ENCODE measurements at places on chromosomes 6 and 20.

DNA sequence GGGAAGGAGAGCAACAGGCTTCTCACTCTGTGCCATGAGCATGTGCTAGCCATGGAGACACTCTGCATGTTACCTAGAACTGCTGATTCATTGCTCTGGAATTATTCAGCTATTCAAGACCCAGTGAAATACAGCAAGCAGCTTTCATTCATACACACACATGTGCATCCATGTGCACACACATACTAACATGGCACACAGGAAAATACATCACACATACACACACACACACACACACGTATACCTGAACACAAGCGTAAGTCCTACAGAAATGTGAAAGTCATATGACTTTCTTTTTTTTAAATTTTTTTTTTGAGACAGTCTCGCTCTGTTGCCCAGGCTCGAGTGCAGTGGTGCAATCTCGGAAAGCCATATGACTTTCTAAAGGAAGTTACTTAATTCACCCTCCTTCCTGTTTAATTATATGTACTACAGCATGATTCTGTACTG lies 108.2 kb upstream of the NFATC2 start:
- DNase-seq = no peak

- DNase-seq = no peak
These were observed 790.1 kb downstream of the TENT5A start for GRCh38 chr6:80962382-80962781.

GRCh38 chr6:157221049-157221816 lies 102.1 kb downstream of the TMEM242 start:
- DNase-seq = peak; percentile 88

DNA sequence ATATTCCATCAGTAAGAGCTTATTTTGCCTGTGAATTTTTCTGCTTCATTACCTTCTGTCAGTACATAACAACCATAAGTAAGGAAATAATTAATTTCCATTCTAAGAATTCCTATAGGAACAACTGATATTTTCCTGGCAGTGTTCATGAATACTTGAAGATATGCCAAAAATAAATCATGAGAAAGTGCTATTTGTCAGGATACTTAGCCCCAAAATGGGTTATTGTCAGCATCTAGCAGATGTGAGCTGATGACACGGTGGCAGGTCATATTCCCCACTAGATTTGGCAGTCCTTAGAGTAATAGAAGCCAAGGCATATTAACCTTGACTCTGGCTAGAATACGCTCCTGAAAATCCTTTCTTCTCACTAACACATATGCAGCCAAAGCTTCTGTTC lies 43.2 kb upstream of the CRISP1 start:
- DNase-seq = no peak

GRCh38 chr6:86943819-86944407 lies 6.6 kb downstream of the HTR1E start:
- no peak for DNase-seq

- peak; percentile 55 for DNase-seq
These were observed 17.9 kb upstream of the CCDC170 start for GRCh38 chr6:151475653-151476523.

DNA sequence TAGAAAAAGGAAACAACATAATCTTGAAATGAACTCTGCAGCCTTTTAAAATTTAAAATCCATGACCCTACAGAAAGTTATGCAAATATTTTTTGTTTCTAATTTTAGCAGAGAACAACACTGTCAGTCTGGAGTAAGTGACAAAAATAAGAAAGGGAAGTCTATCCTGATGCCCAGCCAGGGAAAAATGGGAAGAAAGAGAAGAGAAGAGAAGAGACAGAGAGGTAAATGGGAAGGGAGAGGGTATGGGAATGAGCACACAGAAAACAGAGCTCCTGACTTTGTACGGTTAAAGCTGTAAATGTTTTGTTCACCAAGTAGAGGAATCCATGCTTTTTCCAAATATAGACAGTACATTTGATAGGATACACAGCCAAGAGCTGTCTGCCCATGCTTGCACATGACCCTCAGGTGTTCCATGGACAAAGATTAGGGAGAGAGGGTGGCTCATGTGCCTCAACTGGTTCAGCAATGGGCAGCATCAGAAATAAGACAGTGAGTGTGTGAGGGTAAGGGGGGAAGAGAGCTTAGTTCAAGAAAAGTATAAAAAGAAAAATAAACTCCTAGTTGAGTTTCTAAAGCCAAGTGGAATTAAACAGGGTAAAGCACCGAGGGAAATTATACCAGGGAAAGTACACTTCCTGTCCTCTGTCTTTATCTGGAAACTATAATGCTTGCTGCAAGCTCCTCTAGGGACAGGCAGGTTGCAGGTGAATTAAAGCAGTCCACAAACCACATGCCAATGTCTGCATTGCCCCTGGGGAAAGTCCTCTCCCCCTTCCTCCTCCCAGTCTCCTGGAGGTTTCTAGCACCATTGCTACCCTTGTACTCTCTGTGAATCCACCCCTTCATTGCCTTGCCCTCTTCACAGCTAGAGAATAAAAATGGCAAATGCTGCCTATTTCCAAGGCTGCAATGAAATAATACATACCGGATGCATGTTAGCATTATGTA lies 30.0 kb downstream of the MAP3K5 start:
- DNase-seq = no peak

- DNase-seq = peak; percentile 14
These were observed 159.3 kb upstream of the CENPW start for GRCh38 chr6:126180585-126180984.

DNA sequence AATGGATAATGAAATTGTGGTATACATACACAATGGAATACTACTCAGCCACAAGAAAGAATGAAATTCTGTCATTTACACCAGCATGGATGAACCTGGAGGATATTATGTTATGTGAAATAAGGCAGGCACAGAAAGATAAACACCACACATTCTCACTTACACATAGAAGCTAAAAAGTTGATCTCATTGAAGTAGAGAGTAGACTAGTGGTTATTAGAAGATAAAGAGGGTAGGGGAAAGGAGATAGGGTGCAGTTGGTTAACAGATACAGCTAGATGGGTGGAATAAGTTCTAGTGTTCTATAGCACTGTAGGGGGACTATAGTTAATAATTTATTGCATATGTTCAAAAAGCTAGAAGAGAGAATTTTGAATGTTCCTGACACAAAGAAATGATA lies 25.5 kb upstream of the LTV1 start:
- no peak for DNase-seq

- DNase-seq = no peak
These were observed 464.5 kb downstream of the MMUT start for GRCh38 chr6:48998574-48998973.

DNA sequence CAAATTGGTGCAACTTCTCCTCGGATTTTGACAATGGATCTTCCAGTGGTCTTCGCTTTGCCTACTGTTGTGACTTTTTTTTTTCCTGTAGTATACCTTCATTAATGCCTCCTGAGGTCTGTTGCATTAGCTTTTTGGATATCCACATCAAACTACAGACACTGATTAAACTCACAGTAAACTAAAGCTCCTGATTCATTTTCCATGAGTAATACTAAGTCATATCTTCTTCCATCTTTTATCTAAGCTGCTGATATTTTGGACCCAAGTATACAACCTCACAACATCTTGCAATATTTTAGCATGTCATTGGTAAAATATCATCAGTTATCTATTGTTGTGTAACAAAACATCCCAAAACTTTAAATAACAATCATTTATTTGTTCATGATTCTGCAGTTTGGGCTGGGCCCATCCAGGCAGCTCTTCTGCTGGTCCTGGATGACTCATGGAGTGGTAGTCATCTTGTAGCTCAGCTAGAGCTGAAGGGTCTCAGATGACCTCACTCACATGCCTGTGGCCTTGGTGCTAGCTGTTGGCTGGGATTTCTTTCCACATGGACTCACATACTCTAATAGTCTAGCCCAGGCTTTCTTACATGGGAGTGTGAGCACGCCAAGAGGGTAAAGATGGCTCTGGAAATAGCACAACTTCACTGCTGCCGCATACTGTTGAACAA lies 78.3 kb upstream of the SRSF6 start:
- no peak for DNase-seq

DNA sequence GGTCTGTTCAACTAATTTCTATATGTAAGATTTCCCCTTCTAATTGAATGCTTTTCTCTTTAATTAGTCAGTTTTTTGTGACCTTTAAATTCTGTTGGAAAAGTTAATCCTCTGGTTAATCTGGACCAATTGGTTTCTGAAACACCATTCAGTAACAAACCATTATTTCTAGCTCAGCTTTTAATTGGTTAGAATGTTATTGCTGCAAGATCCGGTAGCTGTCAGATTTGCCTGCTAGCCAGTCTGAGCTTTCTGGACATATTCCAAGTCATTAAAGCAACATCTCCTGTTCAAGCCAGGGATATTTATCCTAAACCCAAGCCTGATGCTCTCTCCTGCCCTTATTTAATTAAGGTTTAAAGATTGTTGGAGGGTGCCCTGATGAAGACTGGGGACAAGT lies 55.1 kb upstream of the FBXL4 start:
- DNase-seq = no peak

DNA sequence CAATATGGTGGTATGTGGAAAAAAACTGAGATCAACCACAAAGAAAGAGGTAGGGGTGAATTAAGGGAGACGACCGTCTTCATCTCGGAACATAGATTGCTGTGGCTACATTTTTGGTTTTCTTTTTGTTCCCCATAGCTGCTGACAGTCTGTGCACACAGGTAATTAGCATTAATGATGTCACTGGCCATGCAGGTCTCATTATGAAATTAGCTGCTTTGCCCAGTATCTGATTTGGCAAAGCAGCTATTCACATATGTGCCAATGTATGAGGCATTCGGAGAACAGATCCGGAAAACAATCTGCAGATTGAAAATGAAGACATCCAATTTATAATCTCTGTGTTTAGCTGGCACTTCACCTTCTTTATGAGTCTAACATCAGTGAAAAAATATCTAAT lies 13.1 kb downstream of the NOX3 start:
- DNase-seq = no peak

- no peak for DNase-seq
These were observed 51.7 kb upstream of the ATXN1 start for GRCh38 chr6:16812993-16813392.

- peak; percentile 78 for DNase-seq
These were observed at the start of gene SYNJ2 for GRCh38 chr6:157981395-157982101. TSS of gene SYNJ2 (plus strand) at chr6:157981863. CDS start at chr6:157981962, 99 bp downstream.

- DNase-seq = peak; percentile 37
These were observed 37.4 kb downstream of the ANGPT4 start for GRCh38 chr20:878511-879307.

- DNase-seq = no peak
These were observed 5.9 kb downstream of the MRPS10 start for GRCh38 chr6:42211726-42212125.

GRCh38 chr6:169648617-169649016 lies 53.2 kb downstream of the WDR27 start:
- no peak for DNase-seq

GRCh38 chr6:34578445-34579262 lies 22.5 kb upstream of the SPDEF start:
- DNase-seq = no peak

GRCh38 chr6:158756126-158756525 lies 63.0 kb downstream of the EZR start:
- no peak for DNase-seq

GRCh38 chr6:89727501-89727900 lies 89.0 kb upstream of the LYRM2 start:
- DNase-seq = no peak

DNA sequence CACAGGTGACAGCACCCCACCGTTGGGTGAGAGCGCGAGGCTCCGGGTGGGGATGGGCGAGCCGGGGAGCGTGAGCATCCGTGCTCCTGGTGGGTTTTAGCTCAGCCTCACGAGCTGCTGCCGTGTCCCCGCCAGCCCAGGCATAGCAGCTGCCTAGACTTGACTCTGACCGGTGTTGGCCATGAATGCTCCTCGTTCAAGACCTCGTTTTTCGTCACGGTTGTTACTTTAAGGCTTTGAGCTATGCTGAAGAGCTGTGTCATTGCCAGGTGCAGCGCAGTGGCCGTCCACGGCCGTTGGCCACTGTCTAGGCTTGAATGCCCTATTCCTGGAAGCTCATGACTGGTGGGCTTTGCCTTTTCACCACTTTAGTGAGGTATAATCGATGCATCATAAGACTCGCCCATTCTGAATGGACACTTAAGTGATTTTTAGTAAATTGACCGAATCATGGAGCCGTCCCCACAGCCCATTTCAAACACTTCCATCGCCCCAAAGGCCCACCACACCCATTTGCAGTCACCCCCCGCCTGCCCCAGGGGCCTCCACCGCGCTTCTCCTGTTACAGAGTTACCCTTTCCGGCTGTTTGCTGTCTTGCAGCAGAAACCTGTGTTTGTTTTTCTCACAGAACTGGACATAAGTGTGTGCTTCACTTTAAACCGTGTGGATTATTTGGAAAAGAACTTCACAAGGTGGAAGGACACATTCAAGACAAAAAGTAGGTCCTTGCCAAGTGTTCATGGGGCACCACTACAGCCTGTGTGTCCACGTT lies 21.4 kb upstream of the ADRM1 start:
- DNase-seq = no peak

DNA sequence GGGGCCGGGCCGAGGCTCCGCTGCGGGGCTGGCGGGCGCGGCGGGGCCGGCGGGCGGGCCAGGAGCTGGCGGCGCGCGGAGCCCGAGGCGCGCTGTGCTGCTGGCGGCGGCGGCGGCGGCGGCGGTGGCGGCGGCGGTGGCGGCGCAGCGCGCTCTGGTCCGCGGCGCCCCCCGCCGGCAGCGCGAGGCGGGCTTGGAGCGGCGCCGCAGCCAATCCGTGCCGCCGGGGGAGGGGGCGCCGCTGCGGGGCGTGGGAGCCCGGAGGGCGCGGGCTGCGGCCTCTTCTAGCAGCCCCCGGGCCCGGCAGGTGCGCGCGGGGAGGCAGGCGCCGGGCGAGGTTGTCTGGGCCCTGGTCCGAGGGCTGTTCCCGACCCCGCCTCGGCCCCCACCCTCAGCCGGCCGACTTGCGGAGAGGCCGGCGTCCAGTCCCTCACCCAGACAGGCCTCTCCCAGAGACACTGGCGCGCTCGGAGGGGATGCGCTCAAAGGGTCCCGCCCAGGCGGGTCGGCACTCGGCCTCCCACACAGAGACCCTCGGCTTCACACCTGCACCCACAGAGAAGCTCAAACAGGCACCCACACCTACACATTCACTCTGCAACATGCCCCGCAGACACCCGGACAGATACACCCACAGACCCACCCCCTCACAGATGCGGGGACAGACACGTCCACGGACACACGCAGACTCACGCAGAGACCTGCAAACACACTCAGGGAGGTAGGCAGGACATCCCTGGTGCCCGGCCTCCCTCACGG lies at the start of gene RIMS4:
Gene RIMS4, minus strand, starts transcription at position 156 of the 759 bp plus-strand sequence. CDS start 275 bp downstream, outside the sequence.
- peak; percentile 9 for DNase-seq

DNA sequence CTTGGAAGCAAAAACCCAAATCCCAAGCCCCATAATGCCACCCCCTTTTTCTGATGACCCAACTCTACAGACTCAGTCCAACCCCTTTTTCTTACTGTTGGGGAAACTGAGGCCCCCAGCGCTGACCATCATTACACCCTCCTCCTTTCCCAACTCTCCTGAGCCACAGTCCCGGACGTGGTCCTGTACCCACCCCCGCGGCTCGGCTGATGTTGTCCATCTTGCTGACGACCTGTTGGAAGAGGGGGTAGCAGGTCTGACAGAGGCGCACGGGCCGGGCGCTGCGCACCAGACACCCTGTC lies 533 bp downstream of the OSTM1 start:
- no peak for DNase-seq
